Aorta (tissue), 5 donors: ENCODE measurements at places on chromosomes 4 and X. TPM values are rescaled to one million over a fixed set of nuclear protein-coding genes. Genes with fewer than 3 reads are reported as not detected.

GRCh38 chr4:156766846-156767245, 204.8 kb downstream of the PDGFC start:
- DNase-seq: no peak

DNA sequence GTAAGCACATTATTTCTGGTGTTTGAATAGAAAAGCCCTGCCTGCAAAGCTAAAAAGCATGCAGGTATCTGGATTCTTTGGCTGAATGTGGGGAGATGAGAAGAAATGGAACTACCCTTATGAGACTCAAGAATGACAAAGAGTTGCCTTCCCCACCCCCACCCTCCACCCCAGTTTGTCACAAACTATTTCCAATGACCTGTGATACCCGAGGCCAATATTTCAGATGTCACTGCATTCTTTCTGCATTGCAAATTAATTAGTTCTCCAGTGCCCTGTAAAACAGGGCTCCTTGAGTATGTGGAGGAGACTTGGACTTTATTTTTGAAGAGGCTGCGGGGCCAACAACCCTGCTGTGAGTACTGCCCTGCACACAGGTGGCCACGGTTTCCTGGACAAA, 116.4 kb downstream of the ZNF827 start:
- no peak for DNase-seq

GRCh38 chr4:71784569-71785197, 804 bp upstream of the GC start:
- no peak for DNase-seq

GRCh38 chrX:42131856-42132255, 208.5 kb upstream of the CASK start:
- no peak for DNase-seq

The LUZP4 gene
- not detected for total RNA-seq

DNA sequence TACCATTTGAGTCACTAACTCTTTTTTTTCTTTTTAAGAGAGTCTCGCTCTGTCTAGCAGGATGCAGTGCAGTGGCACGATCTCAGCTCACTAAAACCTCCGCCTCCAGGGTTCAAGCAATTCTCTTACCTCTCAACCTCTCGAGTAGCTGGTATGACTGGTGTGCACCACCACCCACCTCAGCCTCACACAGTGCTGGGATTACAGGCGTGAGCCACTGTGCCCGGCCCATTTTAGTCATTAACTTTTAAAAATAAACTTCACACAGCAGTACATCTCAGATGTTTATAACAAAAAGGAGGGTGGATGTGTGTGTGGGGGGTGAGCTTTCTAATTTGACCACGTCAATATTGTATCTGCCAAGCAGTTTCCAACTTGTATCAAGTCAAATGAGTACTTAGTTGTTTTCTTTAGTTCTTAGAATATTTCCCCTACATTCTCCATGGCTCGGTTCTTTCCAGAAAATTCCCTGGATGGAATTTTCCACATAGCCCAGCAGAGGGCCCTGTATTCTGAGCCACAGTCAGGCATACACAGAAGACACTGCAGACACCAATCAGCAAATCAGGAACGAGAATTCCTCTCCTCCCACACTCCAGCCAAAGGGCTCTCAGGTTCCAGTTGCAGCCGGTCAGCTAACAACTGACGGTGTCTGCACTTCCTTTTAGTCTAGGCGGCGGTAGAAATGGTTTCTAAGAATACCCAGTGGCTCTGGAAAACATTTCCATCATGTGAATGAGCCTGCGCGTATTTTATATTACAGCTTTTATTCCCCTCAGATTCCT, 20.1 kb upstream of the ARAF start:
- peak; percentile 83 for DNase-seq

- no peak for DNase-seq
Measured at GRCh38 chr4:683247-683897, 5.6 kb downstream of the SLC49A3 start.

DNA sequence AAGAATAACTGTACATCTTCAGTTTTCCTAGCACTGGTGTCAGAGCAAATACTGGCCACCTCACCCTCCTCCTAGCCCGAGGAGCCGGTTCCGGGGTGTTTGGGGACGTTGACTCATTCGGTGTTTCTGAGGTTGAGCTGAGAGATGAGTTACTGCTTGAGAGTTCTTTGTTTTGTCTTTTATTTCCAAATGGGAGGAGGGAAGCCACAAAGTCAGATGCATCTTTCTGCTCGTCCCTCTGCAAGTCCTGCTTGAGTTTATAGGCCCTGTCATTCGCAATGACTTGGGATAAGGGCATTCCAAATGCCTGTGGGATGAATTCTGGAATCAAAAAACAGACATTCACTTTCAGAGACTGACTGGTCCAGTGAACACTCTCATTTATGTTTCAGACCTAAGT, 77.5 kb downstream of the HCCS start:
- DNase-seq: no peak

The PLK4 gene
- 0.96 TPM for total RNA-seq

GRCh38 chr4:110504084-110504435, 28.1 kb downstream of the ENPEP start:
- no peak for DNase-seq

DNA sequence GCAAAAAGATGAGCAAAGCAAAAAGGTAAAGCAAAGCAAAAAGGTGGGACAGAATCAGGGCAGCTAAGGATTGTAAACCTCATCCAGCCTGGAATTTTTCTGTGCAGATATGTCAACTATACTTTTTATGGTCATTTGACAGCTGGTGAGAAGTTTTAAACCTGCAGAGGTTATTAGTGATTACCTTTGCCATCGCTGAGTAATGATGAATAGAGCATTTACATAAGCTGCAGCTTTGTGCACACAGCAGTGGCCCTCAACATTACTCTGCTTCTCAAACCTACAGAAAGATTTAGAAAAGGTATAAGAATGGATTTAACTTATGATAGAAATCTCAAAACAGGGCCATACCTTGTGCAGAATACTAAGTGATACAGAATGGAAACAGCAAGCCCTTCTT, 54.5 kb upstream of the C4orf54 start:
- DNase-seq: no peak

GRCh38 chr4:168666531-168666930, 169.7 kb downstream of the PALLD start:
- DNase-seq: no peak

The SSX2B gene
- total RNA-seq: not detected

The GABRG1 gene
- total RNA-seq: 0.03 TPM

DNA sequence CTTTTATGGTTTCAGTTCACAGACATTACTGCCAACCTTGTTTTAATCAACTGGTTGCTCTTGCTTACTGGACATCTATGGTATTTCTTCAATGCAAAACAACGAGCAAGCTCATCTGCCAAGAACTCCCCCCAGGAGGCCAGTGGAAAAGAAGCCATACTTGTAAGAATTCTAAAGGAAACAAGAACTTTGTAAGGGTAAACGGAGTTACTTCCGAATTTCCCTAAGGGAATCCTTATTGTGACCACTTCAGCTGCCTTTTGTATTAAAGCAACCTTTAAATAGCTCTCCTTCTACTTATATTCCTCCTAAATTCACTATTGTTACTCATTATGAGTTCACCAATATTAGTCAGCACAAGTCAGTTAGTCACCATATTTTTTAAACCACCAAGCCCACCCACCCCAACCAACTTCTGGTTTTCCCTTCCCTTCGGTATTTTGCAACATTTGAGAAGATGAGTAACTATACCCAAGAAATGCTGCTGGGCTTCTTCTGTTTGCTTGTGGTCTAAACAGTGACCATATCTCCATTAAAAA, 602.8 kb upstream of the DIPK2B start:
- no peak for DNase-seq
